ENCODE measurements at places on chromosomes 5 and 9.

- DNase-seq = no peak
These were observed 70.8 kb downstream of the NXNL2 start for GRCh38 chr9:88605512-88606362.

- DNase-seq = no peak
These were observed 24.4 kb downstream of the FAM163B start for GRCh38 chr9:133584559-133585476.

DNA sequence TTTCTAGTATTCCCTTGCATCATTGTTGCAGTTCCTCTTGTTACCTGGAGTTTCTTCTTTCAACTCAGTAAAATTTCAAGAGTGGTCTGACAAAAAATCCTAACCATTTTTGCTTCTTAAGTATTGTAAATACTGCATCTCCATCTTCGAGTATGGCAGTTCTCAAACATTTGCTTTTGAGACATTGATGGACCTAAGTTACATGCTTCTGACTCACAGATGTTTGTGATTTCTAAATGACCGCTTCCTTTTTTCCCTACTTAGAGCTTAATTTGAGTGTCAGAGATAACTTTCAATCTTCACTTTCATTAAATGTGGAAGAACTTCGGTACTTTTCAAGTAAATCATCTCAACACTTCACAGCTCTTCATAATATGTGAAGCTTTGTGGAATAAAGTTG lies 4.2 kb downstream of the UHRF2 start:
- DNase-seq = no peak

DNA sequence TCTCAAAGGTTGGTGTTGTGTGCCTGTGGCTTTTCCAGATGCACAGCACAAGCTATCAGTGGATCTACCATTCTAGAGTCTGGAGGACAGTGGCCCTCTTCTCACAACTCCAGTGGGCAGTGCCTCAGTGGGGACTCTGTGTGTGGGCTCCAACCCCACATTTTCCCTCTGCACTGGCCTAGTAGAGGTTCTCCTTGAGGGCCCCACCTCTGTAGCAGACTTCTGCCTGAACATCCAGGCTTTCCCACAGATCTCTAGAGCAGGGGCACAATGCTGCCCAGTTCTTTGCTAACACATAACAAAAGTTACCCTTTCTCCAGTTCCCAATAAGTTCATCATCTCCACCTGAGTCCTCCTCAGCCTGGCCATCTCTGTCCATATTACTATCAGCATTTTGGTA lies 102.1 kb upstream of the ANKRD55 start:
- no peak for DNase-seq

DNA sequence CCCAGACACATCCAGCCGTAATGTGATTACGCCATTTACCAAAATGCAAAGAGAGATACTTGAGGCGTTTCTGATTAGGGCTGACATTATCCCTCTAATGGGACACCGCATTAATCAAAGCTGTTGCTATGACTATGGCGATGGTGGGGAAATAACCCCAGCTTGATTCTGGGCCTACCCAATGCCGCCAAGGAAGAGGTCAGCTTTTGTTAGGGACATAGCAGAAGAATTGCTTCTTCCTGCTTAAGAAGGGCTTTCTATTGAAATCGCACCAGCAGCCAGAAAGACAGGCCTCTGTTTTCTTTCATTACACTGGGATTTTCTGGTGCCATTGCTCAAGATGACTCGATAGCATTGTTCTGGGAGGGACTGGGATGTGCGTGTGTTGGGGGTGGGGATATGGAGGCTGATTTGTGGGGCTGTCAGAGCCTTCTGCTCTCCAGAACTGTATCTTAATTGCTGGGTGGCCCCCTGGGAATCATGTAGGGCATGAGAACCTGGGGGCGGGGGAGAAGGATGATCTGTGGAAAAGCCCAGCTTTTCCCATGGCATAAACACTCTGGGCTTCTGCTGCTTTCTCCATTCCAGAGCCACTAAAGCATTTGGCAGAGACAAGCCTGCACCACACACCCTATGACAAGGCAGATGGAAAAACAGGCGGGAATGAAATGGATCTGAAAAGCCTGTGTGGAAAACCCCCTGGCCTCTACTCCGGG lies 106.5 kb upstream of the RAD23B start:
- no peak for DNase-seq

DNA sequence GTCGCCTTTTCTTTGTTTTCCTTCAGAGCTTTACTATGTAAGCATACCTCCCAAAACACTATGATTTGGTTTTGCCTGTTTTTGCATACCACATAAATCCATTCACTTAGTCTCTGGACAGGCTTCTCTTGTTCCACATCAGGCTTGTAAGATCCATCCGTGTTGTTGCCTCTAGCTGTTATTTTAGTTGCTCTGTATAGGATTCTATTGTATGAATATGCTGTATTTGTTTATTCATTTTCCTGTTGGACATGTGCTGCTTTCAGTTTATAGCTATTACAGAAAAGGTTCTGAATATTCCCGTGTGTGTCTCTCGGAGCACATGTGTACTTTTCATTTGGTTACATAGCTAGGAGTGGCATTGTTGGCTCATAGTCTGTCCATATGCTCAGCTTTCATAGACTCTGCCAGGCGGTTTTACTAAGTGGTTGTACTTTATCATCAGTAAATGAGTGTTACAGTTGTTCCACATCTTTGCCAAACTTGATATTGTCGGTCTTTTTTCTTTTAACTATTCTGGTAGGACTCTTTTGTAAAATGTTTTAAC lies 41.8 kb downstream of the NUP214 start:
- DNase-seq = no peak

DNA sequence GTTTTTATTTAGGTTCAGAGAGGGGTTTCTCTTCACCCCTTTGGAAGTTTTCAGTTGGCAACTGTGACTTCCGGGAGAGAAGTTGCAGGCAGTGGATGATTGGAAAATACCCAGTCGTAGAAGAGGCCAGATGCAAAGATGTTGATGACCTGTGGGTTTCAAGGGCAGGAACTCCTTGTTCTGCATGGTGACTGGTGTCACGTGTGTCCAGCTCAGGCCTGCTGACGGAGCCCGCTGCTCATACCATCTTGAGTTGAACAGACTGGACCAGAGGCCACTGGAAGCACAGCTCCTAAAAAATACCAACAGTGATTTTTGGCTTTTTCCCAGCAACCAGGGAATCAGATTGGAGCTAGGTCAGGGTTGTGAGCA lies 243.9 kb upstream of the KLF4 start:
- DNase-seq = no peak

- no peak for DNase-seq
These were observed 12.6 kb upstream of the FYB1 start for GRCh38 chr5:39231705-39232525.

DNA sequence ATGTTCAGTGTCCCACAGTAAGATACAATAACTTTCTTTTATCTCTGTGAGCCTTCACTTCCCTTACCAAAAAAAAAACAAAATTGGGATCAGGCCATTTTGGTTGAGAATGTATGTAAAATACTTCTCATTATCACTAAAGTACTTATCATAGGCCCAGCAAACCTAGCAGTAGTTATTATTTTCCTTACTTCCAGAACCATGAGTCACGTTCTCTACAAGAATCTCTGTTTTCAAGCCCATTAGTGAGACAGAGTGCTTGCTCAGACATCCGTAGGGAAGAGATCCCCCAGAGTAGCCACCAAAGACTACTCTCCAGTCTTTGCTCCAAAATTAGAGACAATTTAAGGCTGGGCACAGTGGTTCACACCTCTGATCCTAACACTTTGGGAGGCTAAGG lies 103.9 kb upstream of the NR5A1 start:
- DNase-seq = no peak

DNA sequence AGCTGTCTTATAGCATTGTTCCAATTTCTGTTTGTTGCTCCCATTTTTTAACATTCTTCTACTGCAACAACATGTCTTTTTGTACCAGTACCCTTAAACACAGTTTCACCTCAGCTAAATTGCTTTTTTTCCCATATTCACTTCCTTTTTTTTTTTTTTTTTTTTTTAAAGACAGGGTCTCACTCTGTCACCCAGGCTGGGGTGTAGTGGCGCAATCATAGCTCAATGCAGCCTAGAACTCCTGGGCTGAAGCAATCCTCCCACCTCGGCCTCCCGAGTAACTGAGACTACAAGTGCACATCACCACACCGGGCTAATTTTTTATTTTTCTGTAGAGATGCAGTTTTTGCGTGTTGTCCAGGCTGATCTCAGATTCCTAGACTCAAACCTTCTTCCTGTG lies 161.3 kb downstream of the NIPBL start:
- no peak for DNase-seq

- no peak for DNase-seq
These were observed 4.3 kb upstream of the SPATA6L start for GRCh38 chr9:4670591-4670990.

- DNase-seq = no peak
These were observed 82.6 kb upstream of the LMX1B start for GRCh38 chr9:126531035-126531571.

DNA sequence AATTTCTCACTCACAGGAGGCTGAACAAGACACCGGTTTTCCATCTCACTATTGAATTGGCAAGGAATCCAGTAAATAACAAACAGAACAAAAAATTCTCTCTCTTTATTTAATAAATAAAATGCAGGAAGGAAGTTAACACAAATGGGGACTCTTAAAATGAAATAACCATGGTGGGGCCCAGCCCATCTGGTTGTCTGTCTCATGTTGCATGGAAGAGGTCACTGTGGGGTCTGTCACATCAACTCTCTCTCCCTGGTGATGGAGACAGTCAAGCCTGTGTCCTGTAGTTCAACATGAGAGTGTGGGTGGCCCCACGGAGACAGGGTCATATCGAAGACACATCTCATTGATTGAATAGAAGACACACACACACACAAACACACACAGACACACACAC lies 297.7 kb downstream of the IRX2 start:
- DNase-seq = no peak

- DNase-seq = no peak
These were observed 85.4 kb downstream of the ANKRD55 start for GRCh38 chr5:56147659-56148230.

DNA sequence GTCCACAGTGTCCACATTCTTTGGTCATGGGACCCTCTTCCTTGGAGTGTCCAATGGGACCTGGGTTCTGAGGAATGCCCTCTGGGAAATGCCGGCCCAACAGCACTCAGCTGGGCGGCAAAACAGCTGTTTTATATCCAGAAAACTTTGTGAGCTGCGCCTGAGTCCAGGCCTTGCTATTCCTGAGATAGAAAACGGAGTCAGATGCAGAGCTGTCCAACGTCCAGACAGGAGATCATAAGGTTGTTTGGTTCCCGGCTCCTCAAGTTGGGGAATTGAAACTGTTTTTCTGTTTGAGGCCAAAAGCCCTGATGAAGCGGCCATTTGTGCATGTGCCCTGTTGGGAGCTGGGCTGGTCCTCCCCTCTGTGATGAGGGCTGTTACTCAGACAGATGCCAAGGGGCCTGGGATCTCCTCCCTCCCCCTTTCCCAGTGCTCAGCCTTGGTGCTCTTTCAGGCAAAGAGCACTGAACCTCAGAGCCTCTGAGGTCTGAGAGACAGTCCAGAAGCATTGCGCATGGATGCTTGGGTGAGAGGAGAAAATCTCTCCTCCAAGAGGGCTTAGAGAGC lies 66.6 kb upstream of the GARNL3 start:
- peak; percentile 18 for DNase-seq

- DNase-seq = peak; percentile 63
These were observed 152.0 kb downstream of the PRR16 start for GRCh38 chr5:120615967-120616645.

DNA sequence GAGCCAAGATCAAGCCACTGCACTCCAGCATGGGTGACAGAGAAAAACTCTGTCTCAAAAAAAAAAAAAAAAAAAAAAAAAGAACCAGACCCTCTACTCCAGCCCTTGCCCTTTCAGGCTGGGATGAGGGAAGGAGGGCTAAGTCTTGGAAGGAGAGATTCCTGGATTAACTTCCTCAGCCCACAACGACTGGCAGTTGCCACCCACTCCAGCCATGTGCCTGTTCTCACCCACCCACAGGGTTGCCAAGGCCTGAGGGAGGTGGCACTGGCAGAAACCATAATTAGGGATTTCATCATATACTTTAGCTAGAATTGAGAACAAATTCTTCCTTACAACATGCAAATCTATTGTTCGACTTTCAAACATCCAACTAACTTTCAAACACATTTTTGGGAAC lies 87.8 kb upstream of the SLC30A5 start:
- no peak for DNase-seq

- DNase-seq = no peak
These were observed 30.8 kb downstream of the GLRX start for GRCh38 chr5:95791751-95792150.

GRCh38 chr9:14565352-14566016 lies 127.7 kb downstream of the ZDHHC21 start:
- DNase-seq = no peak

Data from AG04450 (cell line).